ENCODE measurements at places on chromosomes 4 and X.

GRCh38 chrX:2468261-2469195 lies 32.2 kb downstream of the DHRSX start:
- no peak for DNase-seq

DNA sequence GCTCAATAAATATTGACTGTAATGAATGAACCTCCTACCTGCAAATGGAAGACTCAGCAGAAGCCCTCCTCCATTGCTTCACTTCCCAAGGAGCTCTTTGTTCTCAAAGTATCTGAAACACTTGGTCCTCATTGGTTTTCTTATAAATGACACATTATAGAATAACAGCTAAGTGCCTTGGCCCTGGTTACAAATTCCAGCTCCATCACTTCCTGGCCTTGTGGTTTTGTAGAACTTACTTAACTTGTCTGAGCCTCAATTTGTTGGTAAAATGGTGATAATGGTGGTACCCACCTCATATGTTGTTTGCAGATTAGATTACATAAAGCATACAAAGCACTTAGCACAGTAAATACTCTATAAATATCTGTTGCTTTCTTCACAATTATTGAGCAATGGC lies 25.2 kb upstream of the SMIM20 start:
- no peak for DNase-seq

DNA sequence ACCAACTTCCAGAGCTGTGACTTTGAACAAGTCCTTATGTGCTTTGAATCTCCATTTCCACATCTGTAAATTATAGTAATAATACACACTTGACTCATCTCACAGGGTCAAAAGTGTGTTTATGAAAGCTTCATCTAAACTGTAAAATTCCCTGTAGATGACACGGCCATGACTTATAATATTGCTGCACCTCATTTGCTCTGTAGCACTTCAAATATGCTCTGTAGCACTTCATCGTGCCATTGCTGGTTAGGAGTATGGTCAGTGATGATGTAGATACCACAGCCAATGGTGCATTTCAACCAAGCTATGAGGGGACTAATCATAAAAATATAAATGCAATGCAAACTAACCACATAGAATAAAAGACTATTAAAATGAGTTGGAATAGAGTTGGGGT lies 318.6 kb downstream of the ANK2 start:
- no peak for DNase-seq

DNA sequence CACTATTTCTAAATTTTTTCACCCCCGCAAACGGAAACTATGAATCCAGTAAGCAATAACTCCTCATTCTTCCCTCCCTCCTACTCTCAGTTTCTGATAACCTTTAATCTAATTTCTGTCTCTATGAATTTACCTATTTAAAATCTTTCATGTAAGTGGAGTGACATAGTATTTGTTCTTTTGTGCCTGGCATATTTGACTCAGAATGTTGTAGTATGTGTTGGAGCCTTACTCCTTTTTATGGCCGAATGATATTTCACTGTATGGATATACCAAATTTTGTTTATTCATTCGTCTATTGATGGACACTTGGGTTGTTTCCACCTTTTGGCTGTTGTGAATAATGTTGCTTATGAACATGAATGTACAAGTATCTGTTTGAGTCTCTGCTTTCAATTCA lies 61.1 kb upstream of the C1GALT1C1 start:
- no peak for DNase-seq

DNA sequence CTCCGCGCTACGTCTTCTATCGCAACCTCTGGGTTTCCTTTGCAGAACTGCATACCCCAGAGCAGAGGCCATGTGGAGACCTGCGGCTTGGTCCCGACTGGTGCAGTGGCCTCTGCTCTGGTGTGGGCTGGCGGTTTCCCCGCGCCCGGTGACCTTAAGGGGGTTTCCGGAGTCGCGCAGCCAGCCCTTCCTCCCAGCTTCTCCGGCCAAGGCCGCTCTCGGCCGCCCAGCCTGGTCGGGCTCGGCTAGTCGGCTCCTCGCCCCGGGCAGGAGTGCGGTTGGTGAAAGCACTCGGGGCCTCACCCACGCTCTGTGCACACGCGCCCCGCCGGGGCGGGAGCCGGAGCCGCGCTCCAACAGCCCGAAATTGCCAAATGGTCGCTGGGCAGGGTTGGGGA lies 84.9 kb downstream of the BCOR start:
- DNase-seq: no peak

GRCh38 chrX:123809854-123810375 lies 49.9 kb upstream of the XIAP start:
- DNase-seq: no peak

GRCh38 chrX:8861908-8862307 lies 60.7 kb upstream of the FAM9A start:
- no peak for DNase-seq

DNA sequence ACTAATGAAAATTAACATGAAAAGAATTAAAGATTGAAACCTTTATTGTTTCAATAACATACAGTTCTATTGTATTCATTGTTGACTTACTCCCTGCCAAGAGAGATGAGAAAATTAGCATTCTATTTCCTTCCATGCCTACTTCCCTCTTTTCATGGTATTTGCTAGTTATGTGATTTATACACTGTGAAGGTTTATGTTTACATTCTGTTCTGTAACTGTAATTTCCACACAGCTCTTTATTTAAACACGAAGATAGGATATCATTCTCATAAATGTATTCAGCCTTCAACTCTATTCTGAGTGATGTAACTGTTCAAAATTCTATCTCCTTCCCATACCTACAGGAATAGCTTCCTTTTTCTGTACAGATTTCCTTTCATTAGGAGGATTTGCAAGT lies 6.6 kb downstream of the CCDC110 start:
- peak; percentile 12 for DNase-seq

- no peak for DNase-seq
These were observed 150.7 kb downstream of the DEFB131A start for GRCh38 chr4:9594948-9595347.

GRCh38 chrX:39162322-39162735 lies 361.1 kb downstream of the MID1IP1 start:
- no peak for DNase-seq

- DNase-seq: no peak
These were observed 88.3 kb downstream of the EVC2 start for GRCh38 chr4:5619913-5620625.

DNA sequence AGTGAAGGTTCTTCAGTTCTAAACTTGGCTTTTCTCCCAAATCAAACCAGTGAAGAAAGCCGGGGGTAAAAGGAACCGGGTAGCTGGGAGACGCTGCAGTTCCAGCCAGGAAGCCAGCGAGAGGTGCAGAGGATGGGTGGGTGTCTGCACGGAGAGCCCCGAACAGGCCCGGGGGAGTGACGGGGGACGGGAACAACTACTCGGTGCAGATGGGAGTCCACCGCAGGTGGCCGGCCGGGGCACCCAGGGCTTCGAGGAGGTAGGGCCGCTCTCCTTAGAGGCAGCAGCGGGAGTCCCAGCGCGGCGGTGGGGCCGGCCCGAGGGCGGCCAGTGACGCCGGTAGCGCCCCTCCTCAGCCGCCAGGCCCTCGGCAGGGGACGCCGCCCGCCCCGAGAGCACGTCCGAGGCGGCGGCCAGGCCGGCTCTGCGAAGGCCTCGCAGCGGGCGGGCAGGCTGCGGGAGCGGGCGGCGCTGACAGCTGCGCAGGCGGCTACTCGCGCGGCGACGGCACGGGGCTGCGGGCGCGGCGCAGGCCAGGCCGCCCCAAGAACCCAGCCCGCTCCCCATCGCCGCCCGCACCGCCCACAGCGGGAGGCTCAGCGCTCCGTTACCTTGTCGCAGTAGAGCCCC lies 449 bp downstream of the FBXL5 start:
- no peak for DNase-seq

GRCh38 chr4:59727745-59728144 lies 1472.4 kb upstream of the ADGRL3 start:
- no peak for DNase-seq

- no peak for DNase-seq
These were observed 51.8 kb downstream of the PHOX2B start for GRCh38 chr4:41696763-41697162.

GRCh38 chrX:153903238-153903980 lies 1.1 kb upstream of the AVPR2 start:
- DNase-seq: no peak

DNA sequence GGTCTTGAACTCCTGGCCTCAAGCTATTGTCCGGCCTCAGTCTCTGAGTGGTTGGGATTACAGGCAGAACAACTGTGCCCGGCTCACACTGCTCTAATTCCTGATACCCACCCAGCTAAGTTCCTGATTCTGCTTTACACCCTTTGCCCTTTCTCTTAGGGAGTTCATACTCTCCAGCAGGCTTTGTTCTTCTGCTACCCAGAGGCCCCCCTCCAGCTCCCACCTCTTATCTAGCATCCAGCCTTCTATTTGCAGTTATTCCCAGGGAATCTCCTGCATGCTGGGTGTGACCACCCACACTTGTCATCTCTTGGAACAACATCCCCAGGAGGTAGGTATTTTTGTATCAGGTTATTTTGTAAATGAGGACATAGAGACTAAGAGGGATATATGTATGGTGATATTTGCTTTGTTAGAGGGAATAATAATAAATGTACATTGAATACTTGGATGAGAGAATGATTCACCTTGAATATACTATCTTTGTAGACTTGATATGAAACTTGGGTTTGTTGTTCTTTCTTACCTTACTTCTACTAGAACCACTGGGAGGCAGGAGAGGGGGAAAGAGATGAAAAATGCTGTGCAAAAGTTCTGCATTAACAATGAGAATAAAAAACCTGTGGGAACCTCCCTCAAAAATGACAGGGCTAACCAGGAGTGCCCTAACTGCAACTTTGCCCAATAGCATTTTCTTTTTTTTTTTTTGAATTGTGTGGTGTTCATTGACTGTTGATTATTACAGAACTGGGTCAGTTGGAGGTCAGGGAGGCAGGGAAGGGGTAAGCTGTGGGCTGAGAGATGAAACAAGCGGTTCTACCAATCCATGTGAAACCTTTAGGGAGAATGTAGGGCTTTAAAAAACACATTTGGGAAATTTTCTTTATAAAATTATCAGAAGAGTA lies 157.4 kb downstream of the SPRY1 start:
- no peak for DNase-seq

DNA sequence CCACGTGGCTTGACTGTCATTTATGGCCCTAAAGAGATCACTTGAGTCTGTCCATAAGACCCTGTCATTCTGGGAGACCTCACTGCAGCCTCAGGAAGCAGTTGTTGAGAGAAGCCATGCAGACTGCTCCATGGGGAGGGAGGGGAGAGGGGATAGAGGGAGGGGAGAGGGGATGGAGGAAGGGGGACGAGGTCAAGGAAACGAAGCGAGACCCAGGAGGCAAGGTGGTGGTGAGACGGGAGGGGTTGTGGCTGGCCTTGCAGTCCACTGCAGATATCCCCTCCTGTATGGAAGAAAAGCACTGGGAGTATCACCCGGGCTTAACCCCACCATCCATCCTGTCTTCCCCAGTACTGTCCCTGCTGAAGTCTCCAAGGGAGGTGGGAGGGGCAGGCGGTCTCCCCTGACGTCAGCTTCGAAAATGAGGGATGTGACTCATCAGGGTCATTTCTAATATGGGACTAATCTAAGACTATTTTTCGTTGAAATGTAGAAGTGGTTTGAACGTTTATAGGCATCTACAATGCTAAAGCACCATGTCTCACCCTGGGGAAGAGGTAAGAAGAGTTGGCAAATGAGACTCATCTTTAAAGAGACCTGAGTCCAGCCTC lies 5.6 kb downstream of the TMEM255A start:
- no peak for DNase-seq

GRCh38 chr4:168604496-168605373 lies 107.9 kb downstream of the PALLD start:
- DNase-seq: no peak

DNA sequence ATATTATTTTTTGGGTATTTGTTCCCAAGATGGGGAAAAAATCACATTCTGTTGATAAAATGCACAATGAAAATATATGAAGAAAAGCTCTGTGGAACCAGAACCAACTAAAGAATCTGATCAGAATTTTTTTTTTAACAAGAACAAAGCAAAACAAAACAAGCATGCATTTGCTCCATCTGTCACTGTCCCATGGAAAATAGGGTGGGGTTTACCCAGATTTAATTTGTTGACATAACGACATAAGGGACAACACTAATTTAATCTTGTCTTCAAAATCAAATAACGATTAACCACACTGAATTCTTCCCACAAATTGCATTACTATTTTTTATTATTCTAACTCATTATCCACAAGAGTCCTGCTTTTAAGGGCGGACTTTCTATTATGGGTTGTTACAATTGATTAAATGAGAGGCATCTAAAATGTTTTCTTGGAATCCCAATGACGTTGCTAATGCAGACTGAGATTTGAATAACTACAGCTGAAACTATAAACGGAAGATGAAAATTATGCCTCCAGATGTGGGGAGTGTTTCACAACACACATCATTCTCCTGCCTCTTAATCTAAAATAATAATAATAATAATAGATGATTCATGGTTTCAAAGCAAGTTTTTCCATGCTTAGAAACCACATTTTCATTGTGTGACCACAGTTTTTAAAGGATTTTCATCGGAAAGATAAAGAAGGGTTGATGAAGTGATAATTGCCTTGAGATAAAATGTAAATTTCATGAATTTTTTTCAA lies 307.0 kb upstream of the CPEB2 start:
- no peak for DNase-seq

- no peak for DNase-seq
These were observed 34.5 kb downstream of the ZFX start for GRCh38 chrX:24184018-24184417.

- DNase-seq: no peak
These were observed 100.3 kb upstream of the DDIT4L start for GRCh38 chr4:100290585-100290984.

- DNase-seq: no peak
These were observed 18.0 kb downstream of the ADH7 start for GRCh38 chr4:99417125-99417524.

DNA sequence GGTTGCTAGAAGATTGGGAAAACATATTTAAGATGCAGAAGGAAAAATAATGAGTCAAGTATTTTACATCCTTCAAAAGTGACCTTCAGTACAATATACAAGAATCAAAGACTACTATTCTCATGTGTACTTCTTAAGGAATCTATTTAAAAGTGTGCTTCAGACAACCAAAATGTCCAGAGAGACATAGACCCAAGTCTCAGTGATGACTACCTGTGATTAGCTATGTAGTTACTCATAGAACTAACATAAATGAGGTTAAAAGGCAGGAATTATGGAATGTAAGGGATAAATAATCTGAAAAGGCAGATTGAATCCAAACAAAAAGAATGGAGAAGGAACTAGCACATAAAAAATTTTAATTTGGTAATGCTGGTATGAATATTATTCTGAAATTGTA lies 634.7 kb upstream of the FAM241A start:
- no peak for DNase-seq

Data from NCI-H2029 (cell line).